ENCODE measurements at places on chromosomes 12 and 14.

- no peak for DNase-seq
These were observed 21.3 kb upstream of the SRRM4 start for GRCh38 chr12:118959985-118960560.

- DNase-seq = no peak
These were observed 441.8 kb upstream of the TMPO start for GRCh38 chr12:98073610-98074009.

GRCh38 chr12:96143392-96143791 lies 50.8 kb upstream of the ELK3 start:
- DNase-seq = no peak

DNA sequence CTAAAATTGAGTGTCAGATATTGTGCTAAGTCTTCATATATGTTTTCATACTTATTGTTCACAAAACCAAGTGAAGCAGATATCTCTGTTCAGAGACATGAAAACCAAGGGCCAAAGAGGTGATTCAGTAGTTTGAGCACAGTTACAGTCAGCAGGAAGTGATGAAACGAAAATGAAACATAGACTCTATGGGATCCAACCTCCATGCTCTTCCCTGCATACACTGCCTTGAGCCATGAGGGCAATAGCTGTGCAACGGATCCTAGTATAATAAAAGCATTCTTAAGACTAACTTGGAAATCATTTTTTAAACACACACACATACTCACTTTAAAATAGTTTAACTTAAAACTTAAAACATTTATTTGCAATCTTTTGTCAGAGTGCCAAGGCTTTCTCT lies 27.9 kb downstream of the ESR2 start:
- DNase-seq = no peak

DNA sequence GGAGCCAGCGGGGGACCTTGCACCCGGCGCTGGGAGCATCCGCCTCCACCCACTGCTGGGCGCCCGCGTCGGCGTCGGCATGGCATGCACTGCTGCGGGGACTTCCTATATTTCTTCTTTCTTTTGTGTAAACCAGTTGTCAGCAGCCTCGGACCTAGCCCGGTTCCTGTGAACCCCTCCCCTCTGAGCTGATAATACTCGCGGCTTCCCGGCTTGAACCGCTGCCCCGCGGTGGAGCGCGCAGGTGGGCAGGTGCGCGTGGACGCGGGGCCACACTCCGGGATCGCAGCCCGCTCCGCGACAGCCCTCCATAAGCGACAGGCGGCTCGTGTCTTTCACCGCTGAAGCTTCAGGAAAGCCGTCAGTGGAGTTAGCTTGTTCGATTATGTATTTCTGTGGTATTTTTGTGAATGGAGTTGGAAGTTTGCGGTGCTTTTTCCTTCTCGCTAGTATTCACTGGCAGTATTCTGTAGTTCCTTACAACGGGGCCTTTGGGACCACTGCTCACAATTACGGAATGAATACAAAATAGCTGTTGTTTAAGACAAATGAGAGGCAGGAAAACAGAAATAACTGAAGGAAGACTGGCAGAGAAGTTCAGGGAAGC lies 870 bp downstream of the BMAL2 start:
- DNase-seq = no peak

DNA sequence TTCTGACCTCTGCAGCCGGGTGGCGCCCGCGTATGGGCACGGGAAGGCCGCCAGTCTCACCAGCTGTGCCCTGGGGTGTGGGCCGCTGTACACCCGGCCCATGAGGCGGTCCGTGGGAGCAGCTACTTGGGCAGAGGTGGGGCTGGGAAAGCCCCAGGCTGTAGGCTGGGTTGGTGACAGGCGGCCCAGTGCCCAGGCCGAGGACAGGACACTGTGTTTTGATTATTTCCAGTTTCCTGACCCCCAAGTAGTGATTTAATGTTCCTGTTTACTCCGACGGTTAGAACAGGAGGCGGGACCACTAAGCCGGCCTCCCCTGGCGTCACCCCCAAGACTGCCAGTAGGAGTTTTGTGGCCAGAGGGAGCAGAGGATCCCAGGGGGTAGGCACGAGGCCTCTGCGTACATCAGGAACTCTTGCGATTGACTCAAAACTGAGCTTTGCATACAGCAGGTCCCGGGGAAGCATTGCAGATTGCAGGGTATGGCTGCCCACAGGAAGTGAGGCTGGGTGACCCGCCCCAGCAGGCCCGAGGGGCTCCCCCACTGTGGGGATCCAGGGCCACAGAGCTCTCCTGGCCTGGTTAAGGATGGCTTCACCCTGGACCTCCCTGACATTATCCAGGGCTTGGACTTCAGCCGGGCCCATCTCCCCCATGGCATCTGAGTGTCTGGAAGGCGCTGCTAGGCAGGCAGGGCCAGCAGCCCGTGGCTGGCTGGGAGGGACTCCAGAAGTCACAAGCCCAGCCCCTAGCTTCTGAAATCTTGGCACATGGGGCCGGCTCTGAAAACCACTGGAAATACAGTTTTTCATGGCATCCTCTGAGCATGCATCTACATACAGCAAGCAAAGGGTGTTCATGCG lies 42.5 kb upstream of the DIO3 start:
- no peak for DNase-seq

- no peak for DNase-seq
These were observed 62.3 kb upstream of the TMPO start for GRCh38 chr12:98453070-98453469.

DNA sequence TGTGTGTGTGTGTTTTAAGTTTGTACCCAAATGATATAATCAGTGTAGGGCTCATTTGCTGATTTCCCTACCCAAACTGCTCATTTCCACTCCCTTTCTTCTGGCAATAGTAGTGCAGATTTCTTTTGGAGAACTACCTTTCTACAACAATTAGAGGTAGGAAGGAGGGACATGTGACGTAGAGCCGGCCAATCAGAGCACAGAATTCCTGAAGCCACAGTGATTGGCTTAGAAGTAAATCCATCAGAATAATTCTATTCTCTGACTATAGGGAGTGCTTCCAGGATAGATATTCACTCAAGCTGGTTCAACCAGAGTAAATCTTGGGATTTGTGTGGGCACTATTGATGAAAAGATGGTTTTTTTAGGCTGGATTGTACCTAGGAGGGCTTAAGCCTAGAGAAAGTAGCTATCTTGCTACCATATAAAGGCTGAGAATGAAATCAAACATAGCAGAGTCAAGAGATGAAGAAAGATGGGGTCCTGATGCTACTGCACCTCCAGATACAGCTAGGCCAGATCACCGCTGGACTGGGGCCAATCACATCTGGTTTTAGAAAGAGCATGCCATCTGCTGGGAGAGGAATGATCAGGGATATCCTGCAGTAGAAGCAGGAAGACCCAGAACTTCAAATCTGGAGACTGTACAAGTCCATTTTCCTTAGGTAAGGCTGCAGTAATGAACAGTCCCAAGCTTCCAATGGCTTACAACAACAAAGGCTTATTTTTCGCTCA lies 54.1 kb upstream of the NUAK1 start:
- DNase-seq = no peak

- peak; percentile 42 for DNase-seq
These were observed 11.3 kb downstream of the PHLDA1 start for GRCh38 chr12:76020281-76020680.

DNA sequence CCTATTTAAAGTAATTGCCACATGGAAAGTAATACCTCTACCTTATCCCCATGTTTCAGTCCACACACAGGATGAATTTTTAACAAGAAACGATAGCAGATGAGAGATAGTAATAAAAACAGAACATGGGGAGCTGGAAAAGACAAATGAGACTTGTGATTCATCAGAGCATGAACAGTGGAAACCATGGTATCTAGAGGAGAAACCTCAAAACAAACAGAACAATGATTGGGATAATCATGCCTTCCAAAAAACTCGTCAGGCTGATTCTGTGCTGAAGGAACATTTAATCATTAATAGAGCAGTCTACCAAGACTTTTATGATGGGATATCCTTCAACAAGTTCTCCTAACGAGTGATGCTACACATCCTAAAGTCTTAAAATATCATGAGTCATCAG lies 1390.7 kb downstream of the FSCB start:
- no peak for DNase-seq

DNA sequence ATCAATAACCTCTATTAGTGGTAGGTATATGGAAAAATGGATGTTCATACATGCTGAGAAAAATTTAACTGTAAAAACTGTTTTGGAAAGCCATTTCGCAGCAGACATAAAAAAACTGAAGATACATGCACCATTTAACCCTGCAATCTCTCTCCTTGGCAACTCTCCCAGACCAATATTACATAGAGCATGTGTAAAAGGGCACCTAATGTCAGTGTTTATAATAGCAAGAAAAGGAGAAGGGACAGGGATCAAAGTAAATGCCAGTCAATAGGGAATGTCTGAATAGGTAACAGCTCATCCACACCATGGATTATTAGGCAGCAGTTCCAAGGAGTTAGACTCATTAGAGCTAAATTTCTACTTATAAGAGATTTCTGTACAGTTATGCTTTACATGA lies 77.2 kb downstream of the BTG1 start:
- no peak for DNase-seq

- DNase-seq = no peak
These were observed 96.5 kb downstream of the DENND5B start for GRCh38 chr12:31494455-31494854.

- DNase-seq = no peak
These were observed 51.4 kb downstream of the ZFP36L1 start for GRCh38 chr14:68741477-68741791.

GRCh38 chr14:87170179-87170578 lies 822.8 kb downstream of the GALC start:
- no peak for DNase-seq

DNA sequence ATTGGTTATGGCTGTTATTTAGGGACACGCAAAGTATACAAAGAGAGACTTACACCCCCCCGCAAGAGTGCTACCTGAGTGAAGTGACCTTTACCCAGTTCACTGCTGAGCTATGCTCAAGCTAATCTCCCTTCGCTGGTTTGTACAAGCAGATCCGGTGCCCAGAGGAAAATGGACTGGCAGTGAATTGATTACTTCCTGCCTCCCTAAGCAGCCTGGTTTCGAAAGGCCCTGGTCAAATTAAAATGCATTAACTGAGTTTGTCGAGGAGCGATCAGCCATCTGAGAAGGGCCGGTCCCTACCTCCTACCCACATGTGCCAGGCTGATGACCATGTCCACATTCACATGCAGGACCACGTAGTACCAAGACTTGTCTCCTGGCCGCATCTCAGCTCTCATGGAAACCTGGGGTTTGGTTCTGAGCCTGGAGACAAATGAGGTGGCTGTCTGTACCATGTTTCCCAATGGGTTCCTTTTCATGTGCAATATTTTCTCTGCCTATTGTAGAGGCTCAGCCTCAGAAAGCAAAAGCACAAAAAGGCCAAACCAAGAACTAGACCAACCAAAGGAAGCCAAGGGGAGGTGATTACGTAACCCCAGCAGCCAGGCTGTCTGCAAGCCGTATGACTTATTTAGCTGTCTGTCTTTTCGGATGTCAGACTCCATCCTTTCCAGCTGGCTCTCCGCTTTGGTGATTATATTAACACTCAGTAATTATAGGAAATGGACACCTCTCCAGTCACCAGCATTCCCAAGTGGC lies 284.7 kb upstream of the PWP1 start:
- no peak for DNase-seq

- DNase-seq = no peak
These were observed 2.0 kb downstream of the PELI2 start for GRCh38 chr14:56120091-56120691.

DNA sequence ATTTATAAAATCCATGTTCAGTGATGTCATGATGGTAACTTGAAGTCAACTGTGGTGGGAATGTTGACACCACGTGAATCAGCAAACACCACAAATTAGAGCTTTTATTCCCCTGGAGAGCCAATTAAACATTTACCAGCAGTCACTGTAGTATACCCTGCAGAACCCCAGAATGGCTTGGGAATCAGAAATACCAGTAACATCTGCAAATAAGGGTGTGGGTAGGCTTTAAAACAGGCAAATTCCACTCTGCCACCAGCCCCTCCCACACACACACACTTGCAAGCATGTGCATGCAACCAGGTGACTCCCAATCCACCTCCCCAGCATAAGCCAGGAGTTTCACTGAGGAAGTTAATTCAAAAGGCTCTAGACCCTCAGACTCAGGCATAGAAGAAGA lies 63.6 kb upstream of the TMEM263 start:
- no peak for DNase-seq

- no peak for DNase-seq
These were observed 83.2 kb downstream of the LMNTD1 start for GRCh38 chr12:25469861-25470260.

DNA sequence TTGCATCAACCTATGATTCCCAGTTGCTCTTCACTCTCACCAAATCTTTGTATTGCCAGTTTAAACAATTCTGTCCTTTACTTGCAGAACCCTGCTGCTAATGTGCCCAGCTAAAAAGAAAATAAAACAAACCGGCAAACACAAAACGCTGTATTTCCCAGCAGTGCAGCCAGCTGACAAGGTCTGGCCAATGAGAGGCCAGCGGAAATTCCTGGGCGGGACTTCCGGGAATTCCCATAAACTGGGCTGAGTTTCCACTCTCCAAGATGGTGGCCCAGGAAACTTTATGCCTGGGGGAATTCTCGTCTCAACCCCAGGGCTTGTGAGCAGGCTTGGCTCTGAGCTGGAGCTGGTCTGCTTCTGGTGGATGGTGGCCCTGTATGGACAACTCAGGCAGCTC lies 807.3 kb upstream of the TMEM132C start:
- DNase-seq = no peak

All from activated CD4-positive, alpha-beta T cell treated with anti-CD3 and anti-CD28 coated beads for 1 hour (primary cell).